ENCODE measurements at places on chromosomes 5 and 9.
A peak's percentile ranks its signal among the peaks of the same experiment; 100 is the strongest.

DNA sequence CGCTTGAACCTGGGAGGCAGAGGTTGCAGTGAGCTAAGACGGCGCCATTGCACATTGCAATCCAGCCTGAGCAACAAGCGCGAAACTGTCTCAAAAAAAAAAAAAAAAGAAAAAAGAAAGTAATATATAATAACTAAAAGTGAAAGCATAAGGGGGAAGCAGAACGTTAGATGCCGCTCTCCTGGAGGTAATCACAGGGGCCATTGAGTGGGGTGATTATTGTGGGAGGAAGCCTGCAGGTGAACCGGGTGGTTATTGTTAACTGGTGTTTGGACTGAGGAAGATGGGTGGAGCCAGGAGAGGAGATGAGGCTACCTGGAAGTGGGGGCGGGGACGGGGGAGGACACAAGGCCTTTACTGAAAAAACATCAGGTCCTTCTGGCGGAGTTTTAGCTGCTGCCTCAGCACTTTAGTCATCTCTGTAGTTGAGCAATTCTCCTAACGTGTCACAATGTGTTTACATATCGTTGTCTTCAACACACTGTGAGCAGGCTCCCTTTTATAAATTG is 5.3 kb upstream of the TJP2 start:
- DNase-seq = peak; percentile 71

- DNase-seq = peak; percentile 17
Observed at GRCh38 chr5:120655828-120656435, 191.8 kb downstream of the PRR16 start.

- DNase-seq = no peak
Observed at GRCh38 chr5:112329419-112330090, 89.5 kb downstream of the EPB41L4A start.

DNA sequence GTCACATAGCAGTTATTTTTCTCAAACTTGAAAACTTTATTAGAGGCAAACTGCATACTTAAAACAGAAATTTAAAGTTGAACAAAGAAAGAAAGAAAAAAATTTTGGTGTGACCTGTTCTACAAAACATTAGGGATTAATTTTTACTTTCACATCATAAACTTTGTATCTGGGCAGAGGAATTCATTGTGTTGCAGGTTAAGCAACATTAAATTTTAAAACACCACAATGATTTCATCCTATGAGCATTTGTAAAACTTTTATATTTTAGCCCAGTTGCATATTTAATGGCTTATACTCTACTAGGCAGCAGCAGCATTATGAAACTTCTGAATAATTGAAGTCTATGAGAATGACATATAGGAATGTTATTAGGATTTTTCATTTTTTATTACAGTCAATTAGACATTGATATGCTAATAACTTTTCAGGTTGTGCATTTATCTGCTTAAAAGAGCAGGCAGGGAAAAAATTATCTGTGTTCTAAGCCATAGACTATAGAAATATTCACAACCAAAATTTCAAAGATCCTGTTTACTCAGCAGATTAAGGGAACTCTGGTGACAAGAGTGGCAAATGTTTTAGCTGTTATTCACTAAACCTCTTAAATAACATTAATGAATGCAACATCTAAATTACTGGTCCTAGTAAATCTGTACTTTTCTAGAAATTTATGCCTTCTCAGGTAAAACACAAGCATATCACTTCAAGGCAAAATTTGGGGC is 1088.5 kb upstream of the CDH6 start:
- DNase-seq = no peak

DNA sequence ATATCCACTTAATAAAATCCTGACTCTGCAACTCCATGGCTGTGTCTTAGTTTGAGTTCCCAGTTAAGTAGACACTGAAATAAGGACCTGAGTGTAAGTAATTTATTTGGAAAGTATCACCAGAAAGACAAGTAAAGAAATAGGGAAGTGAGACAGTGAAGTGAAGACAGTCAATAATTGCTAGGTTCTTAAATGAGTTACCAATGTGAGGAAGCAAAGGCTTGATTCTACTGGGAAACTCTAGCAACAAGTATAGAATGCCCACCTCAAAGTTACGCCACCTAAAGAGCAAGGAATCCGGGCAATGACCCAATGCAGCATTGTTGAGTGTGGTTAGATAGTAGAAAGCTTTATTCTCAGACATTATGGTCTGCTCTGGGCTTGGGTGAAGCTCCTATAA is 383.9 kb downstream of the TLR4 start:
- no peak for DNase-seq

DNA sequence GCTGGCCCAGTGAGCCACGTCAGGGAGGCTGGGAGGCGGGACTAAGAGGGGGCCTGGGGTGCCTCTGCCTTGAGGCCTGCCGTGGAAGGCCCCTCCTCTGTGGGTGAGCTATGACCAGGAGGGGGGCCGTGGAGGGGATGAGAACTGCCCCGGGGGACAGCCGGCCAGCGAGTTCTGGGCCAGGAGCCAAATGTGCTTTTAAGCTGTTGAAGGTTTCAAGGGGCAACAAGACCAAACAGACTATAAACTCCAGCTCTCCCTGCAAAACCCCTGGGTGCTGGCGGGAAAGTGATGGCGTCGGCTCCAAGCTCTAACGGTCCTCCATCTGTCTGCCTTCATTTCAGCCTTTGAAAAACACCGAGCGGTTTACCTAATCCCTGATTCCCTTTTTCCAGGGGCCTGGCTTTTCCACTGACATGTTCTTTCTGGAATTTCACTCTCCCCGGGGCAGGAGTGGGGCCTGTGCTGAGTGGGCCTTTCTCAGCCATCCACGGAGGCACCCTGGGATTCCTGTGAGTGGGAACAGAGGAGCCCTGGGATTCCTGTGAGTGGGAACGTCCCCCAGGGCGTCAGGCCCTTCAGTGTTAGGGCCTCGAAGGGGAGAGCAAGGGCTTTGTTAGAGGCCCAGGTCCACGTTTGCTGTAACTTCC is 65.6 kb downstream of the COL5A1 start:
- no peak for DNase-seq

DNA sequence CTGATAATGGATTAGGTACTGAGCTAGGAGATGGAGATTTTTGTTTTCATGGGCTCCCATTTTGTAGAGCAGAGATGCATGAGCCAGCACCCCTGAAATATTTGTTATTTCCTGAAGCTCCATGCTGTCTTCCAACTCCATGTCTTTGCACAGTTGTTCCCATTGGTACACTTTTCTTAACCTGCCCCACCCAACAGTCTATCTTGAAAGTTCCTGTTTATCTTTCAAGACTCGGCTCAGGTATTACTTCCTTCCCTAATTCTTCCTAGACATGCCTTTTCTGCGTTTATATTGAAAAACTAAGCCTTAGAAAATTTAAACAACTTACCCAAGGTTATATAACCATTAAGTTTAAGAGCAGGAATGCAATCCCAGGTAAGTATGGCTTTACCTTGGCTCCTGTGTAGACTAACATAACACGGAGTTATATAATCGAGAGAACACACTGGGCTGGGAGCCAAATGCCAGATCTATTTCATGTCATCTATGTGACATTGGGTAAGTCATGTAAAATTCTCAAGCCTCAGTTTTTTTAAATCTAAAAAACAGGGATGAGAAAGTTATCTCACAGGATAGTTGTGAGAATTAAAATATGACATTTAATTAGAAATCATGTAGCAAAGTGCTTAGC is 67.4 kb downstream of the LIX1 start:
- DNase-seq = no peak

- peak; percentile 46 for DNase-seq
Observed at GRCh38 chr5:10856683-10857337, 95.8 kb upstream of the DAP start.

- no peak for DNase-seq
Observed at GRCh38 chr5:8410618-8411017, 541.7 kb downstream of the MTRR start.

GRCh38 chr5:143456952-143457547 is 53.6 kb upstream of the NR3C1 start:
- no peak for DNase-seq
